Fibroblast of skin of right biceps (primary cell): ENCODE measurements at places on chromosomes 1 and 21.

DNA sequence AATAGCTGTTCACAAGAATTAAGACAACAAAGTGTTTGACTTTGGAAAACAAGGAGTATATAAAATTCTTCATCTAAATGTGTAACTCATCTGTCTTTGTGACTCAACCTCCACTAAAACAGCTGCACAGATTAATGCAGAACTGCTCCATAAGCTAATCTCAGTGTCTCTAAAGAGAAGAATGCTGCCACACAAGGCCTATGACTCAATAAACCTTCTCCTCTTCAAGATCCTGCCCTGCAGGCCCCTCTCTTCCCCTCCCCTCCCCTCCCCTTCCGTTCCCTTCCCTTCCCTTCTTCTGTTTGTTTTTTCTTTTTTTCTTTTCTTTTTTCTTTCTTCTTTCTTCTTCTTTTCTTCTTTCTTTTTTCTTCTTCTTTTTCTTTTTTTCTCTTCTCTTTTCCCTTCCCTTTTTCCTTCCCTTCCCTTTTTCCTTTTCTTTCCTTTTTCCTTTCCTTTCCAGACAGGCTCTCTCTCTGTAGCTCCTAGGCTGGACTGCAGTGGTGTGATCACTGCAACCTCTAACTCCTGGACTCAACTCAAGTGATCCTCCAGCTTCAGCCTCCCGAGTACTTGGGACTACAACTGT is 1052.8 kb downstream of the BRINP3 start:
- peak; percentile 48 for DNase-seq

DNA sequence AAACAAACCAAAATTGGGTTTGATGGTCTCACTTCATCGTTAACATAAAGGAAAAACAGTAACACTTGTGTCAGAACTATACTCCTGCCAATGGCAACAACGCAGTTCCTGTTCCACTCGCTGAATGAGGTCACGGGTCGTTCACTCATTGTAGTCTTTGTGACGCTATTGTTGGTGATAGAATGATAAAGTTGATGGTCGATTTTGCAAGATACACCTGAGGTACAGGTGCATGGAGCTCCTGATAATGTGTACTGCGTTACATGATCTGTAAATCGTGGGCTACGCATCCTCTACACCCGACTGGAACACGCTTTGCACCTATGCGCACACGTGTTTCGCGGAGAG is 391 bp upstream of the CENPS start:
- DNase-seq = no peak

DNA sequence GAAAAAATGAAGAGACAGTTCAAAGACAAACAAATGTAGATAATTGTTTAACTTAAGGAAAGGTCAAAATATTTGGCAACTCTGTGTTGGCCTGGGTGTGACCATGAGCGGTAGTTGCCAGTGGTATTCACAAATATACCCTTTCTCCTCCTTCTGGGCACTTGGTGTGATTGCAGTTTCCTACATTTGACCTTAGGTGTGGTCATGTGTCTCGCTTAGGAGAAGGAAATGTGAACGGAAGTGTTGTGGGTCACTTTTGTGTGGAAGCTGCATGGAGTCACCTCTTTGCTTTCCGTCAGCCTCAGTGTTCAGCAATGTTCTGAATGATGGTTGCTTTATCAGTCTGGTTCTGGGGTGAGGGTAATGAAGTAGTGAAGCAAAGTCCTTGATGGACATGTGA is 3.4 kb upstream of the PCSK9 start:
- DNase-seq = no peak

GRCh38 chr1:26450908-26451307 is 18.8 kb downstream of the DHDDS start:
- DNase-seq = no peak

DNA sequence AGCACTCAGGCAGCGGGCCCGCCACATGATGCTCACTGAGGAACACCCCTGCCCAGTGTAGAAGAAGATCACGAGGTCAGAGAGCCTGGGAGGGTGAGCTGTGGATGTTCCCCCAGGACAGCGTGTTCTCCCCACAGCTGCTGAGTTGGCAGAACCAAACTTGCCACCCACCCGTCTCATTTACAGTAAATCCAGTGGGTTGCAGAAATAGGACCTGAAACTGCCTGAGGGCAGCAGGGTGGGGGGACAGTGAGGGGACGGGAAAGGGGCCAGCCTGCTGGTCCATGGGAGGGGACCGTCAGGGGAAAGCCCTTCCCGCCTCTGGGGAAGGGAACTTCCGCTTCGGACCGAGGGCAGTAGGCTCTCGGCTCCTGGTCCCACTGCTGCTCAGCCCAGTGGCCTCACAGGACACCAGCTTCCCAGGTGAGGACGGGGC is at the start of gene C1QB:
C1QB (plus strand) TSS at position 356 of the 436 bp plus-strand sequence. CDS start 6,227 bp downstream, outside the sequence.
- DNase-seq = no peak

DNA sequence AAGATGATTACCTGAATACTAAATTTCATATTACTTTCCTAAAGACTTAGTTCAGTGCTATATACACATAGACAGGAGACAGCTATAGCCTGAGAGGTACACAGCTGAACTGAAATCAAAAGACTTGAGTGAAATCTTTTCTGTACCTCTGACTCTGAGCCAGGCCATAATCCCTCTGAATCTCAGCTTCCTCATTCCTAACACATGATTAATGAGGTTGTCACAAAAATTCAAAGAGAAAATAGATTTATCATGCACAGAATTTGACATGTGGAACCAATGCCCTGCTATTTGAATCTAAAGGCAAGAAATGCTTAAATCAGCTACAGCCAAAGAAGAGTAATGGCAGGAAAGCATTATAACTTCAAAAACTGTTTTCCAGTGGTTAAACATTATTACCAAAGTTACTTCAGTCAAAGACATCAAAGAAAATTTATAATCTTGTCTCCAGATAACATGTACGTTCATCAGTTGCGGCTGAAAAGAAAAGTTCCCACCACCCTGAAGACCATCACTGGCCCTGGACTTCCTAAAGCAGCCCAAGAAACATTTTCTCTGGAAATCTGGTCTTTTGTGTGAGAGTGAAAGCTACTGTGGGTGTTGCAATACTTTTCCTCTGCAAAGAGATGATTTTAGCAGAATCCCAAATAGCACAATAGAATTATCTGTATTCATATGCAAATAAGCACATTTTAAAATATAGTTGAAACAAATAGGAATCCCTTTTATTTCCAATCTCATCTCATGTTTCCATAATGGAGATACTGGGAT is 13.8 kb upstream of the ATP1A1 start:
- DNase-seq = peak; percentile 31

DNA sequence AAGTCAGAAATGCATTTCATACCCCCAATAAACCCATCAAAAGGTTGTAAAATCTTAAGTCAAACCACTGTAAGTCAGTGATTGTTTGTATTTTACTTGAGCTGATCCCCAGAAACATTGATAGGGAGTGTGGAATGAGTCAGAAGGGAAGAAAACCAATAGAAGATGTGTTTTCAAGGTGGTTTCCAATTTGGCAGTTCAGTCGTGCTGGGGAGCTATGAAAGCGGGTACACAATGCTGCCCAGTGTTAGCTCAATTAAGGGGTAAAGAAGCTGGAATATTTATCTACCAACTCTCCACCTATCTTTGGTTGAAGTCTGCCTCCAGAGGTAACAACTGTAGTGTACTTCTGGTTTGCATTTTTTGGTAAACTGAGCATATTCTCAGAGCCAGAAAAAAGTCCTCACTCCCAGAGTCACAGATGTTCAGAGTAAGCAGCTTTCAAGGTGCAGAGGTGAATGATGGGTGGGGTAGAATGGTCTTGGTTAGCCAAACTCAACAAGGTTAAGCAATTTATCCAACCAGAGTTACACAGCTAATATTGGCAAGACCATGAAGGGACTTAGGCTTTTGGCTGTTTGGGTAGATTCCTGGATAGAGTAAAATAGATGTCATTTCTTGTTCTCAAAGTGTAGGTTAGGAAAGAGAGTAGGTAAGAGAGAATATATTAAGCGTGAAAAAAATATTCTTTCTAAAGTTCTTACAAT is 202.9 kb upstream of the ADGRL2 start:
- DNase-seq = no peak

GRCh38 chr1:53294567-53294966 is 33.3 kb downstream of the LRP8 start:
- peak; percentile 67 for DNase-seq

GRCh38 chr1:180778782-180779398 is 133.8 kb upstream of the KIAA1614 start:
- DNase-seq = no peak

- DNase-seq = peak; percentile 42
Observed at GRCh38 chr1:185644531-185644930, 89.7 kb upstream of the HMCN1 start.

DNA sequence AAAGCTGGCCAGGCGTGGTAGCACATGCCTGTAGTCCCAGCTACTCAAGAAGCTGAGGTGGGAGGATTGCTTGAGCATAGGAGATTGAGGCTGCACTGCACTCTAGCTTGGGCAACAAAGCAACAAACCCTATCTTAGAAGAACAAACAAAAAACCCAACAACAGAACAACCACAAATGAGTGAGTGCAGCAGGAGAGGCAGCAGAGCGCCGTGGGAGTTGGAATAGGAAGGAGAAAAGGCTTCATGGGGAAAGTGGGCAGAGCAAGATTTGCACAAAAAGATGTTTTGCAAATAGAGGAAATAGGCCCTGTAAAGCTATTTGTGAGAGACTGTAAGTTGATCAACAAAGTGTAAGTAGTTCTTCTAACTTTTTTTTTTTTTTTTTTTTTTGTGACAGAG is 19.6 kb downstream of the SMAP2 start:
- DNase-seq = no peak

- DNase-seq = no peak
Observed at GRCh38 chr1:86061551-86061990, 95.0 kb downstream of the COL24A1 start.

DNA sequence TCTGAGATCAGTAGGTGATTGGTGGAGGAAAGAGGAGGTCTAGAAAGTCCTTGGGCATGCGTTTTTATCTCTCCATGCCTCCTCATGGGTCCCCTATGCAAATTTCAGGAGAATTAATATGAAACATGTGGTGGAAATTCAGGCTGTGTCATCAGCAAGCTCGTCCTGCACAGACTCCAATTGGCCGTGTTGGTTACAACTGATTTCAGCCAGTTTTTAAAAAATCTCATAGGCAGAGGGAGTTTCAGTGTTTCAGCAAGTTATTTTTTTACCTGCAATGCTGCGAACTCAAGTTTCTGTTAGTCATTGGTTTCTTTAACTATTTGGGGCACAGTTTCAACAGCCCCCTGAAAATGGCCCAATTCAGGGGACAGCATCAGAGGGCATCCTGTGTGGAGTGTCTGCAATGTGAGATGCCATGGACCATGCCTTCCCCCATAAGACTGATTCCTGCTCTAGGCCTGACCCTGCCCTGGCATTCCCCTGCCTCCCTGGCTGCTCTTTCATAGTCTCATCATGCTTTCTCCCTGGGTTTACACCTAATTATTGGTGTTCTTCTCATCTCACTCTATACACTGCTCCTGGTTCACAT is 59.9 kb downstream of the C1orf198 start:
- peak; percentile 66 for DNase-seq

DNA sequence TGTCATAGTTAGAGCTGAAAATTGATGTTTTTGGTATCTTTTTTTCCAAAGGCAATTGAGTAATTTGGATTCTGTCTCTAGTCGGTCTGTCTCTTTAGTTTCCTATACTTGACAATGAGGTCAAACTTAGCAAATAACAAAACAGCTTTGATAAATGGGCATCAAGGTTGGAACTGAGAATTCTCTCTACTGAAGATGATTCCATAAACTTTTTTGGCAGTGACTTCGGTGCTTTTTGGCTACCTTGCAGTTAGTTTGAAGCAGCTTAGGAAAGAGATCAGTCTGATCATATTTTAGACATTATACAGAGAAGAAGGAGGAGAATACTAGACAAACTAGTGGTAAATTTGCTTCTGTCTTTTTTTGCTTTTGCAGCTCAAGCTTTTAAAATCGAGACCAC is 559 bp downstream of the VCAM1 start:
- DNase-seq = no peak

DNA sequence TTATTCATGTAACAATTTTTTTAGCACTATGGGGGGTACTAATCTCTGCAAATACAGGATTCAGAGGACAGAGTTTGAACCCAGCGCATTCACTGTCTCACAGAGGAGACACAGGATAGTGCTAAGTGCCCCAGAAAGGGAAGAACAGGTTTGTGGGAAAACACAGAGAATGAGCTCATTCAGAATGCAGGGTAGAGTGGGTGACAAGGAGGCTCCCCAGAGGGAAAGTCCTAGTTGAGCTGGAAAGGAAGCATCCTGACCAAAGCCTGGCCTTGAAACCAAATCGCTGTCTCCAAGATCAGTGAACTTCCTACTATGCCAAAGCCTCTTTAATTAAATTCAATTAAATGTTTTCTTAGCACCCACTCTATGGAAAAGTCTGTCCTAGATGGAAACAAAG is 19.0 kb upstream of the RGS2 start:
- no peak for DNase-seq

DNA sequence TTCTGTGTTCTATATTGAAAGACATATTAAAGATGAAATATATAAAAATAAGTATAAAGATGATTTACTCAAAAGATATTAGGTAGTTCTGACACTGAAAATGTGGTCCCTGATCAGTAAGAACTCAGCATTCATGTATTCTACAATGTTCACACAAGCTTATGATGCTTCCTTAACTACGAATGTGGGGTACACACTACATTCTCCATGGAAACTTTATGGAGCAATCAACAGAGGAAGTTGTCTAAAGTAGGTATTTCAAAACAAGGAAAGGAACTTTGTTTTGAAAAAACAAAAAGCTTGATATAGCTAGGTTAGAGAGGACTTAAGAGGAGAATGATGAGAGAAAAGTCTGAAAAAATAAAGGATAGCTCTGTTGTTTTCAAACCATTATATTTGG is 119.7 kb upstream of the RGS18 start:
- no peak for DNase-seq

DNA sequence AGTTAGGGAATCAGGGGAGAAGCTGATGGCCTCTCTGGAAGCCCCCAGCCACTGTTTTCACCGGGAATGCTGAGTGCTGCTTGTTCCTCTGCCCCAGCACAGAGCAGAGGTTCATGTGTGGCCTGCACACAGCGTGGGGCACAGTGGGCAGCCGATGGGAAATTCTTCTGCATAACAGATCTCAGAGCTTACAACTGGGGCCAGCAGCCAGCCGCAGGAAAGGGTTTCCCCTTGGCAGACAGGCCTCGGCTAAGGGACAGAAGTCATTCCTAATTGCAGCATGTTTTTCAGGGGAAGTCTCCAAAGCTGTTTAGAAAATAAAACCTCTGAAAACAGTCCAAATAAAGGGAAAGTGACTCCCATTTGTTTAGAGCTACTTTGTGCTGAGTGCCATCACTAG is 22.6 kb downstream of the HMGB4 start:
- no peak for DNase-seq

- no peak for DNase-seq
Observed at GRCh38 chr1:217313096-217313495, 317.8 kb downstream of the GPATCH2 start.
